ENCODE measurements at places on chromosomes 1 and 21. TPM values are rescaled to one million over a fixed set of nuclear protein-coding genes. Genes with fewer than 3 reads are reported as not detected.

Gene ADGRL2
- total RNA-seq: 226 TPM

Gene SUSD4
- total RNA-seq: under 0.01 TPM

Gene CFHR2
- total RNA-seq: not detected

Gene PRKAA2
- total RNA-seq: 6.8 TPM

Gene NGF
- total RNA-seq: 16.9 TPM

Gene TCHHL1
- total RNA-seq: not detected

Gene HYI
- 45.1 TPM for total RNA-seq

Gene NPL
- total RNA-seq: 2.1 TPM

Gene LRRC53
- not detected for total RNA-seq

Gene KRTAP11-1
- not detected for total RNA-seq

Gene OR2T11
- total RNA-seq: not detected

Gene FMO4
- total RNA-seq: 0.96 TPM

Gene IFNLR1
- under 0.01 TPM for total RNA-seq

Gene A3GALT2
- not detected for total RNA-seq

Gene TP73
- total RNA-seq: not detected

Gene PLA2G4A
- 49.9 TPM for total RNA-seq

Gene AZIN2
- 2.5 TPM for total RNA-seq

Gene SLC9C2
- total RNA-seq: not detected

Gene CFHR3
- not detected for total RNA-seq

Gene RASAL2
- 27.9 TPM for total RNA-seq

Gene FAM151A
- total RNA-seq: not detected

Measured in regular cardiac myocyte (primary cell).